ENCODE measurements at places on chromosomes 16 and 17.
A peak's percentile ranks its signal among the peaks of the same experiment; 100 is the strongest.

DNA sequence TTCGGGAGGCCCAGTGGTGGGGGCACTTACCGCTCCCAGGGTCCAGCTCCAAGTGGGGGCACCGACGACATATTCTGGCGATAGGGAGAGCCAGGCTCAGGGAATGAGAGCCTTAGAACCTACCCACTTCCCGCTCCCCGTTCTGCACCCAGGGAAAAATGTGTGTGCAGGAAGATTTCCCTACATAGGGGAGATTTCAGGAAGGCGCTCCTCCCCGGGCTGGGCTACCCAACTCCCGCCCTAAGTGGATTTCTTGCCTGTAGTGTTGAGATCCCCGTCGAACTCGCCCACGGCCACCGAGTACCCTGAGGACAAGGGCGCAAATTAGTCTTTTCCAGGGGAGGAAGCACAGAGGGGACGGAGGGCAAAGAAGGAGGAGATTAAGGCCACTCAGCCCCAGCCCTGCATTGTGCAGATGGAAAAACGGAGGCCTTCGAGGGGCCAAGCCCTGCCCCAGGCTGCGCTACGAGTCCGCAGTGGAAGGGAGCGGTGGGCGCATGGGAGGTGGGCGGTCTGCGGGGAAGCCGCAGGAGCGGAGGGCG, 5.1 kb downstream of the ITGA2B start:
- DNase-seq = no peak

- DNase-seq = no peak
Observed at GRCh38 chr17:28737770-28738679, 5.8 kb upstream of the TRAF4 start.

DNA sequence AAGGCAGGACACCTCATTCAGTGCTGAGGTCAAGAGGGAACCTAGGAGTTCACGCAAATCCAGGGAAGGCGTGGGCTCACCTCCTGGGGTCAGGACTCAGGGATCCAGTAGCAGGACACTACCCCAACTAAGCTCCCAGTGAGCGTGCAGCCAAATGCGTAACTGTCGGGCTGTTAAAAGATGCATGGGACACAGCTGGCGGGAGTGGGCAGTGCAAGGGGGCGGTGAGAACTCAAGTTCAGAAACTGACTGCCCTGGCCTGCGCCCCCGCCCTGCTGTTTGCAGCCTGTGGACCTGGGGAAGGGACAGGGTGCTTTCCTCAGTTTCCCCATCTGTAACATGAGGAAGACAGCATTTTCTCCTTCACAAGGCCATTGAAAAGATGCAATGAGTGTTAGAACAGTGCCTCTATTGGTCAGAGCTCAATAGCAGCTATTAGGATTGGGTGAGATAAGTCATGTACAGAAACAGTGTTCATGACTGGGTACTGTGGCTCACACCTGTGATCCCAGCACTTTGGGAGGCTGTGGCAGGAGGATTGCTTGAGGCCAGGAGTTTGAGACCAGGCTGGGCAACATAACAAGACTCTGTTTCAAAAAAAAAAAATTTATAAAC, 20.2 kb downstream of the CDIPT start:
- DNase-seq = no peak

DNA sequence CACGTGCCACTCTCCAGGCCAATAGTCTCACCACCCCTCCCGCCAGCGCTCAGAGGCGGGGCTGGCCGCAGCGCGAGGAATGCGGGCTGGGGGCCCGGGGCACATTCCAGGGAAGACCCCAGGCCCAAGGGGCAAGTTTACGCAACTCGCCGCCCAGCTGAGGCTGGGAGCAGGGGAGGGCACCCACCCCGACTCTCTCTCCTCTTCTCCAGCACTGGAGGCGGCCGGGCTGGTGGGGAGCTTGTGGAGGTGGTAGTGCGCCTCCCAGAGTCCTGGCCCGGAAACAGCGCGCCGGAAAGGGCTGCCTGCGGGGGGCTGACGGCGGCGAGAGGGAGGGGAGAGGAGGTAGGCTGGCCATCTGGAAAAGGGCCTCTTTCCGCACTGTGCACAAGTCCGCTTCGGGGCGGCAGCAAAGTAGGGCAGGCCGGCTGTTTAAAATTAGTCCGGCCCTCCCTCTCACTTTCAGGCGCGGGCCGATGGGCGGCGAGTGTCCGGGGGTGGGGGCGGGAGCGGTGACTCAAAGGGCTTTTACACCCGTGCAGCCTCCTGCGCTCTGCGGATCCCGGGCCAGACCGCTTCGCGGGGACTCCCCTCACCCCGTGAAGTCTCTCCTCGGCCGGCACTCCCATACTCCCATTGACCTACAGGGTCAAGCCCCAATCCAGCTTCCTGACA, 1.1 kb downstream of the FHOD1 start:
- DNase-seq = peak; percentile 77

DNA sequence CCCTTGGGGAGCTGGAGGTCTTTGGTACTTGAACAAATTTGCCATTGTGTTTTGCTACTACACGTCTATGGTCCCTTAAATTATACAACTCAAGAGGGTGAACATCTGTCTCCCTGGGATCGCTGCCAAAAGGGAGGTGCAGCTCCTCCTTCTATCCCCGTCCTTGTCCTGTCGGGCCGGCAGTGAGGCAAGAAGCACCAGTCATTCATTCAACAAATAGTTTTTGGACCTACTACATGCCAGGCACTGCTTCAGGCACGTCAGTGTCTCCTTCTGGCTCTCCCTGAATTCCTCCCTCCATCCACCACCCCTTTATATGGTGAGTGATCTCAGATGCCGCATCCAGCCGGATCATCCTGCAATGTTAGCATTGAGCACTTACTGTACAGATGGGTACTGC, 2.2 kb upstream of the RPL38 start:
- peak; percentile 40 for DNase-seq

DNA sequence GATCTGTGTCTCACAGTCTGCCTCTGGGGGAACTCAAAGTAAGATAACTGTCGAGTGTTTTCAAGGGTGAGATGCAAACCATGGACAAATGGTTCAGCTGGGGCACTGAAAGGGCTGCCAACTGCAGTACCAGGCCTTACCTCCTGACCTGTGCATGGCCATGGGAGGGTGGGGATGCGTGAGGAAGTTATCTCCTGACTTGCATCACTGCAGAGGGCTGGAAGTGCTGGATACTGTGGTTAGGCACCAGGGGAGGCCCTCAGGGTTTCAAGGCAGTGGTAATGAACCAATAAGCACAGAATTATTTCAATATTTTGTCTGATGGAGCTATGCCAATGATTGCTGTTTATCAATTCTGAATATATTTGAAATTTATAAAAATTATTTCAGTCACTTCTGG, 159.2 kb downstream of the CYLD start:
- DNase-seq = no peak

DNA sequence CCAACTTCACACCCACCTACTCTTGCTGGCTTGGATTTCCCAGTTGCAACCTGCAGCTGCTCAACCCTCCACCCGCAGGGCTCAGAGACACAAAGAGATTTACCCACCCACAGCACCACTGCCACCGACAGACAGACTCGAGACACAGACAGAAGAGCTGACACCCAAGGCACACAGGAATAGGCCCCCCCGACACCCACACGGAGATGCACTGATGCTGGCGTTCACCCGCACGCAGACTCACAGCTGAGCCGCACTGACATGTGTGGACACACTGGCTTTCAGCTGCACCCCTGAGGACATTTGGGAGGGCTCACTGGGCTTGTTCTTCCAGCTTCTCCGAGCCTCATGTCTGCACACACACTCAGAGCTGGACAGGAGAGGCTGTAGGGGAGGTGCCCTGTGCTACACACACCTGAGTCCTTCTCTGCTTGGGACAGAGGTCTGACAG, 8.2 kb downstream of the STX1B start:
- DNase-seq = no peak
